ENCODE measurements at places on chromosomes 11 and 22.

- no peak for DNase-seq
Observed at GRCh38 chr11:117809236-117810055, 12.4 kb upstream of the DSCAML1 start.

- no peak for DNase-seq
Observed at GRCh38 chr22:18975434-18976196, 39.5 kb upstream of the PRODH start.

DNA sequence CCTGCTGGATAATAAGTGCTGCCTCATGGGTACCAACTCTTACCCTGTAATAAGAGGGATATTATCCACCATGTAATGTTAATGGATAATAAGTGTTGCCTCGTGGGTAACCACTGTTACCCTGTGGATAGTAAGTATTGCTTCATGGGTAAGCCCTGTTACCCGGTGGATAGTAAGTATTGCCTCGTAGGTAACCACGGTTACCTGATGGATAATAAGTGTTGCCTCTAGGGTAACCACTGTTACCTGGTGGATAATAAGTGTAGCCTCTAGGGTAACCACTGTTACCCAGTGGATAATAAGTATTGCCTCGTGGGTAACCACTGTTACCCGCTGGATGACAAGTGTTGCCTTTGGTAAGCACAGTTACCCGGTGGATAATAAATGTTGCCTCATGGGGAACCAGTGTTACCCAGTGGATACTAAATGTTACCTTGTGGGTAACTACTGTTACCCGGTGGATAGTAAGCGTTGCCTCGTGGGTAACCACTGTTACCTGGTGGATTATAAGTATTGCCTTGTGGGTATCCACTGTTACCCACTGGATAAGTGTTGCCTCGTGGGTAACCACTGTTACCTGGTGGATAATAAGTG lies 18.6 kb upstream of the NXPE4 start:
- DNase-seq: no peak

DNA sequence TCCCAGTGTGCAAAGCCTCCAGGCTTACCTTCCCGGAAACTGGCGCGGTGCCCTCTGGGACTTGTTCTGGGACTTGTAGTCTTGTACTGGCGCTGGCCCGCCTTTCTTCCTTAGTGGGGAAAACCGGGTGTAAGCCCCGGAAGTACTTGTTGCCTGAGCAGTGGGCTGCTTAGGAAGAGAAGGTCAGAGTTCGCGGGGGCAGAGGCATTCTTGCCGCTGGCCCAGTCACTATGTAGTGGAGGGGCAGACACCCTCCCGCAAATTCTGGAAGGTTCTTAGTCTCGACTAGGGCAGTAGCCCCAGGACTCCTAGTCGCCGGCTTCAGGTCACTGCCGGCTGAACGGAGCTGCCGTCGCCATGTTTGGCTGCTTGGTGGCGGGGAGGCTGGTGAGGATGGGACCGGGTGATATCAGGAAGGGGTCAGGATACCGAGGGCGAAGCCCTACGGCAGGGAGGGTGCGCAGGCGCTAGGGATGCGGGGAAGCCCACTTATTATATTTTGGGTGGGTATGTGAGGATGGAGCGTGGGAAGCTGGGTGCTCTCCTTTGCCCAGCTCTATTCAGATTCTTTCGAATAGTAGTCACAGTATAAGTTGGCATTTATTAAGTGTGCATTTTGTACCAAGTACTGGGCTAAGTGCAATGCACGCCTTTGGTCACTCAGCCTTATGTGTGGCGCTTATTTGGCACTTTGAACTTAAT lies at the start of gene HIKESHI:
HIKESHI (plus strand) TSS at position 149 of the 702 bp plus-strand sequence; CDS start at position 358, 209 bp downstream.
- DNase-seq: peak; percentile 87

- DNase-seq: no peak
Observed at GRCh38 chr11:121341609-121342008, 49.0 kb downstream of the SC5D start.
